Sciatic nerve (tissue), 2 donors: ENCODE measurements at places on chromosomes 1 and 21. TPM values are rescaled to one million over a fixed set of nuclear protein-coding genes. Genes with fewer than 3 reads are reported as not detected.

Gene SELP
- total RNA-seq = 21.0 TPM

Gene C1orf210
- not detected for total RNA-seq

Gene SDE2
- total RNA-seq = 22.3 TPM

Gene C2CD2
- 60.9 TPM for total RNA-seq
